ENCODE measurements at places on chromosomes 5 and 9.

GRCh38 chr5:10533226-10533625 is 30.6 kb upstream of the ANKRD33B start:
- DNase-seq = no peak

DNA sequence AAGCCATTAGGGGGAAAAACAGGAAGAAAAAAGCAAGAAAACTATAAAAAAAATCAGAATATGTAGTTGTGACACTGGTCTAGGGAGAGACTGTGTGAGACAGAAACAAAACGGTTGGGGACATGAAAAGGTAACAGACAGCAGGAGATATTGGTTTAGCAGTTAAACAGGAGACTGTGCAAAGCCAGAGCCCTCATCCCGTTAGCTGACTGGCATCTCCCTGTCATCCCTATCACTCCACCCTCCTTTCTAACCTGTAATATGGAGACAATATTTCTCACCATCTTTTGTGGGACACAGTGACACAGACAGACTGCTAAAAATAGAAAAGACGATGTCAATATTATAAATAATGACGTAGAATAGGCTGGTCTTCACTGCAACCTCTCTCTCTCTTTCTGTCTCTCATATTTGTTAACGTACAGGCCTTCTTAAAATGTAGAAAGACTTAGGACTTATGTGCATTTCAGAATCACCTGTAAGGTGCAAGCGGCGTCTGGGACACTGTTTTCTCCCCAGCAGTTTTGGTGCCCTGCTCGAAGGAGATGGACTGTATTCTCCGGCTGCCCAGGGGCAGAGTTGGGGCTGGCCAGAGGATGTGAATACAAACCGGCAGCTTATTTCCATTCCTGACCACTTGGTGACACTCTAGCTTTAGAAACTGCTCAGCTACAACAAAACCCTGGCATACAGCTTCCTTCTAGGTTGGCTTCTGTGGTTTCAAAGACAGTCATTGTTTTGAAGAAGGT is 190.6 kb downstream of the MAT2B start:
- DNase-seq = peak; percentile 67

DNA sequence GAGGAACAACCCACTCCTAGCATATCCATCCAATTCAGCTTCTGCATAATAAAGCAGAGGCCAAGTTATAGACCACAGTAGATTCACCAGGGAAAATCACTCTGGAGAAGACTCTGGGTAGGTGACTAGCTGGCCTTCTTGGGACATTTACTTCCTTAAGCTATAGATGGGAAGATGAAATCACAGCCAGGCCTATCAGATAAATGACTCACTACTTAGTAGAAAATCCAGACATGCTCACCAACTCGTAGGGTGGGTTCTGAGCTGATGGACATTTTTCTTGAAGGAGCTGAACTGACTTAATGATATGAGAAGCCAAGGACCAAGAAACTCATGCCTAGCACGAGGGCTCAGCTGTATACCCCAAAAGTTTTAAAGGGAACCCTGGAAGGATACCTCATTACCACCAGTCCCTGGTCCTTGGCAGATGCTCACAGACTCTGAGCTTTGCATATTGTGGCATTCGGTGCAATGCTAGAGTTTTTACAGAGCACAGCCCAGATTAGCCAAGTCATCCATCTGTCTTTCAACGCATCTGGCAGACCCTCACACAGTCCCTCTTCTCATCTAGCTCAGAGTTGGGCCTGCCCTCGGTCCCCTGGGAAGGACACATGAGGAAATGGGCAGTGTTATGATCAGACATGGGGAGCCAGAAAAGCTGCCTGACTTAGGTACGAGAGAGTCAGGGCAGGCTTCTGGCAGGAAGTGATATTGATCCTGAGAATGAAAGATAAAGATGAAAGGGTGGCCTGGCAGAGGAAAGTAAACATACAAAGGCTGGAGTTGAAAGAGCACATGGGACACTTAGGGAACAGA is 15.0 kb downstream of the ACSL6 start:
- DNase-seq = no peak

- no peak for DNase-seq
These were observed 341.8 kb downstream of the PIK3R1 start for GRCh38 chr5:68557162-68557936.

GRCh38 chr9:4079906-4080305 is 220.0 kb downstream of the GLIS3 start:
- no peak for DNase-seq

DNA sequence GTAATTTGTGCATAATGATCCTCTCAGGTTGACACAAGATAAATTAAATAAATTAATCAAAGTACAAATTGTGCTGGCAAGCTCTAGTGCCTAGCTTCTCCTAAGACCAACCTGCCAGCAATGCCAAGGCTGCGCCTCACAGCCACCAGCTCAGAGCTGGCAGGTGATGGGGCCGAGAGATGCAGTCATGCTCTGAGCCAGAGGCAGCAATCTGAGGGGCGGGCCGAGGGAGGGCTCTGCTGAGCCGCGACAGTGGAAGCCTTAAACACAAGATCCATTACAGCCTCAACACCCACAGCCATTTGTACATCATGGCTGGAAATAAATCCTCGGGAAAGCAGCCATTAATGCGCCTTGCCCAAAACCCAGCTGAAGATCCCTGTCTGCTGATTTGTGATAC is 20.3 kb downstream of the MED27 start:
- DNase-seq = peak; percentile 59

DNA sequence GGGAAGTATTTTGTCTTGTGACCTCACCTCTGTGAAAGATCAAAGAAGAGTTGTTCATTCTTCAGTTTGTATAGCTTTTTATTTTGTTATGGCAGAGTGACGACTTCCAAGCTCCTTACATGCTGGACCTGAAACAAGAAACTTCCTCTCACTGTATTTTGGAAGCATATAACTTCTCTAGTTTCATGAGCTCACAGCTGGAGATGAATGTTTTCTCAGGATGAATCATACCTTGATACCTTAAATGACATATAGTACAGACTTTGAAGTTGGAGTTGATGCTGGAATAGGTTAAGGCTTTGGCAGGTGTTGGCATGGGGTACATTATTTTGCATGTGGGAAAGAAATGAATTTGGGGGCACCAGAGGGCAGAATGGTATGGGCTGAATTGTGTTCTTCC is 112.5 kb downstream of the SLC25A46 start:
- no peak for DNase-seq

DNA sequence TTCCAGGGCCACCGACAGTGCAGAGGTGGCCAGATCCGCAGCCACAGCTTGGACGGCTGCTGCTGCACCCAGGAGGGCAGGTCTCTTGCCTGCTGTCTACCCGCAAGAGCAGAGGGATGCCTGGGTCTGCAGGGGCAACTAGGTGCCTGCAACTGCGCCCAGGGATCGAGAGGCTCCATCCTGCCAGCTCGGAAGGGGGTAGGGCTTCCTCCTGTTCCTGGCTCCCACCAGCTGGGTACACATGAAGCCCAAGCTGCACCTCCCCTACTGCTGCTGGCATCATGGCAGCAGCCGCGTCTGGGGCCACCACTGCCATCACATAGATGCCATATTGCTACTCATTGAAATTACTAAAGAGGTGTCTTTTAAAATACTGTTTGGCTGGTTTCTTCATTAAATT is 12.7 kb upstream of the PRR16 start:
- no peak for DNase-seq

GRCh38 chr9:71629578-71630215 is 138.6 kb downstream of the CEMIP2 start:
- DNase-seq = no peak

GRCh38 chr5:60765019-60765709 is 65.2 kb upstream of the DEPDC1B start:
- peak; percentile 17 for DNase-seq

- no peak for DNase-seq
These were observed 241.4 kb upstream of the SLC24A2 start for GRCh38 chr9:20030221-20030620.

DNA sequence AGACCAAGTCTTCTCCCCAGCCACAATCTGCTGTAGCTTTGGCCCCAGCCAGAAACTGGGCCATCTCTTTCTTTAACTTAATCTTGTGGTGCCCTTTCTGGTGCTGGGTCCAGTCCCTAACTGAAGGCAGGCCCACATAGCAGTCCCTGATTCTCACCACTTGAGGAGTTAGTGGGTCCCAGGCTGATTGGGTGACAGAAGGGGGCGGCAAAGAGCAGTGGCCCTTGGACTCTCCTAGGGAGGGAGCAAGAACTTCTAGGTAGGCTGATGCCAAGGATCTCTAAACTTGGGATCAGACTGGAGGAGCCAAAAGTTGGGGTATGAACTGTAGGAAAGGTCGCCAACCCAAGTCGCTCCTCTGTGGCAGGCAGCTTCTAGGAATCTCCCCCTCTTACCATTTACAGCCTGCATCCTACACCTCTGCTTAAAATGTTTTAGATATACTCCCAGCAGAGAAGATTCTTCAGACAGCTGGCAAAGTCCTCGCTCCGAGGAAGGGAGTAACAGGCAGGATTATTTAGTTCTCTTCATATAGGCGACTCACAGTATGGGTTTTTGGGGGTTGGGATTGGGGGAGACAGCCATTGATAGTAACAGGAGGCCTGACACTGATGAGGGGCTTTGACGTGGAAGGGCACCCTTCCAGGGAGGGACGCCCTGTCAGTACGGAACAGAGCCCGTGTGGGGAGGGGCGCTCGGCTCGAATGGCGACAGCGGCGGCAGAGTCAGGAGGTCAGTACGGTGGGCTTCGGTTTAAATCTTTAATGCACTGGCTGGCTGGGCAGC is 2.0 kb upstream of the CCL27 start:
- peak; percentile 83 for DNase-seq

GRCh38 chr5:113187906-113188305 is 211.3 kb downstream of the DCP2 start:
- DNase-seq = no peak

- DNase-seq = no peak
These were observed 163.6 kb upstream of the PRLR start for GRCh38 chr5:35393901-35394300.

- peak; percentile 11 for DNase-seq
These were observed 291.8 kb upstream of the DAB2 start for GRCh38 chr5:39716532-39717028.

- DNase-seq = peak; percentile 89
These were observed 169.6 kb downstream of the ASTN2 start for GRCh38 chr9:117245175-117245829.

- no peak for DNase-seq
These were observed 25.4 kb upstream of the NANS start for GRCh38 chr9:98031169-98031568.

- DNase-seq = peak; percentile 88
These were observed 583.8 kb downstream of the BRINP1 start for GRCh38 chr9:118785456-118785855.

GRCh38 chr9:6961845-6962522 is 204.2 kb downstream of the KDM4C start:
- DNase-seq = no peak

DNA sequence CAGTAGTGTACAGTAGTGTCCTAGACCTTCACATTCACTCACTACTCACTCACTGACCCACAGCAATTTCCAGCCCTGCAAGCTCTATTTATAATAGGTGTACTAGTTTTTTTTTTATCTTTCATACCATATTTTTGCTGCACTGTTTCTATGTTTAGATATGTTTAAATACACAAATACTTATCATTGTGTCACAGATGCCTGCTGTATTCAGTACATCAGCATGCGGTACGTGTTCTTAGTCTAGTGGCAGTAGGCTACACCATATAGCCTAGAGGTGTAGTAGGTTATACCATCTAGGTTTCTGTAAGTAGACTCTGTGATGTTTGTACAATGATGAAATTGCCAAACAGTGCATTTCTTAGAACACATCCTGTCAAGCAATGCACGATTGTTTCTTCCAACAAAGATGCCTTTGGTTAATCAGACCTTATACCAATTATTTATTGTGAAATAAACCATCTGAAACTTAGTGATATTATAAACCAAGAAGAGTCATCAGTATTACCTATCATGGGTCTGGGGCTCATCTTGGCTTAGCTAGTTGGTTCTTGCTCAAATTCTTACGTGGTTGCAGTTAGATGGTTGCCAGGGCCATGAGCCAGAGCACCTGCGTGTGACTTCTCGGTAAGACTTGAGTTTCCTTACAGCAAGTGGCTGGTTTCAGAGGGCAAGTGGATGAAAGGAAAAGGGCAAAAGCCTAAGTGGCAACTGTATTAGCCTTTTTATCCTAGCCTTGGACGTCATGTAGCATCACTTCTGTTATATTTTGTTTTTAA is 41.1 kb downstream of the ERBIN start:
- no peak for DNase-seq

DNA sequence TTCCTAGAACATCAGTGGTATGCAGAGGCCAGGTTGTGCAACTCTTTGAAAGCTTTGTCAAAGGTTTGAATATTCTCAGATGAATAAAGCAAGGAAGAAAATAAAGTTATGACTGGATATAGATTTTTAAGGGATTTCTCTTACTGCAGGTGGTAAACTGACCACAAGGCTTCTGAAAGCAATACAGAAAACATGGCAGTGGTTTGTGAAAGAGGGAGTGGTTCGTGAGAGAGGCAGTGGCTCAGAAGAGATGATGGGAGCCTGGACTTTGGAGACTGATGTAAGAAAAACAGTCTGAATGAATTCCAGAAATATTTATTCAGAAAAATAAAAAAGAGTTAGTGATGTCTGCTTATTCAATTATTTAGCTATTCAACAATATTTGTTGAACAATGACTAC is 380.4 kb upstream of the CTNND2 start:
- DNase-seq = no peak

- no peak for DNase-seq
These were observed 90.6 kb upstream of the SLC25A48 start for GRCh38 chr5:135743705-135744411.

- no peak for DNase-seq
These were observed 71.1 kb upstream of the NEURL1B start for GRCh38 chr5:172569861-172570558.

- no peak for DNase-seq
These were observed 352.1 kb upstream of the CD180 start for GRCh38 chr5:67548520-67549295.

- DNase-seq = no peak
These were observed 23.4 kb downstream of the AKNA start for GRCh38 chr9:114364134-114365041.

DNA sequence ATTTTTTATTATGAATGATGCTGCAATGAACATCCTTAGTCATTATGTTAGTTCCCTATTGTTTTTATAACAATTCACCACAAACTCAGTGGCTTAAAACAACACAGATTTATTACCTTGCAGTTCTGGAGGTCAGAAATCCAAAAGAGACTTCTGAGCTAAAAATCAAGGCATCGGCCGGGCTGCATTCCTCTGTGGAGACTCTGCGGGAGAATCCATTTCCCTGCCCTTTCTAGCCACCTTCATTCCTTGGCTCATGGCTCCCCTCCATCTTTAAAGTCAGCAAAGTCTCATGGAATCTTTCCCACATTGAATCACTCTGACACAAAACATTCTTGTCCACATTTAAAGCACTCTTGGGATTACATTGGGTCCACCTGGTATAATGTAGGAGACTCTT is 38.6 kb downstream of the SNX18 start:
- no peak for DNase-seq

DNA sequence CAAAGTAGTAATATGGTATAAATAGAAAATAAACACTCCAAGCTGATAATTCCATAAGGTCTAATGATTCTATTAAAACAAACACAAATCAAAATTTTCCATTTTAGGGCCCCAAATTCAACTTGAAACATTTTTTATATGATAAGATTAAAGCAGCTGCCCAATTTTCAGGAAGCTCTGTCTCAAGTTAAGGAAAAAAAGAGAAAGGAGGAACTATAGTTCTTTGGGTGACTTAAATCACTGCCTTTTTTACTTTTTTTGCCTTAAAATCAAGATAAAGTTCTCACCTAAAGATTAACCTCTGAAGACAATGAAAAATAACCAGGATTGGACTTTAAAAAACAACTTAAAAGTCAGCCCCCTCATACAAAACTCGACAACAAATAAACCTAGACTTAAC is 76.0 kb upstream of the IFNE start:
- no peak for DNase-seq
